ENCODE measurements at places on chromosomes 6 and 20.

GRCh38 chr6:162416831-162417537 lies 310.6 kb downstream of the PRKN start:
- no peaks in the 10 kb centered on the region for H3K4me1 ChIP-seq
- no peak overlapping the region for H3K4me3 ChIP-seq
- DNase-seq, result no peak
- no peak overlapping the region for H3K27ac ChIP-seq
- H3K27me3 ChIP-seq, result no peaks in the 10 kb centered on the region

DNA sequence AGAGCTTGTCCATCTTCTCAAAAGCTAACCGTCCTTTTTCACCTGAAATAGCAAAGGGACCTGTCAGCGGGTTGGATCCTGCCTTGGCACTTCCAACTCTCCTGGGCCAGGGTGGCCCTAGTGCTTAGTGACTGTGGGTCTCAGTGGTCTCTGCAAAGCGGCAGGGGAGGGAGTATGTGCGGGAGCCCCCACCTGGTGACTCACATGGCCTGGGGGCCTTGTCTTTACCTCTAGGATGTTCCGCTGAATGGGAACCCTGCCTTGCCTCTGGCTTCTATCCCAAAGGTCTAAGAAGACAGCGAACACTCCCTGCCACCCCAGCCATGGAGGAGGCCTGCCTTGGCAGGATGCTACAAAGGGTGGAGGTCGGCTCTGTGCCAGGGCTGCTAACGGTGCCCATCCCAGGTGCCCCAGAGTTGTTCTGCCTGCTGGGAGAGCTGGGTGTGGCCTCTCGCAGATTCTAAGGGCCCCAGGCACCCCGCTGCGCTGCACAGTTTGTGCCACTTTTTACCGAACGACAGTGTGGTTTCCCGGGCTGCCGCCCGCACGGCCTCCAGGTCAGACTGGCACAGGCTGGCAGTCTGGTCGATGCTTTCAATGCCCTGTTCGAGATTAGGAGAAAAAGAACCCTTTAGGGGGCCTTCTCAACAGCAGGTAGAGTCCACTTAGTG lies 77.2 kb downstream of the PTPN1 start:
- no peak for DNase-seq
- peaks cover 6% of the 10 kb centered on the region for H3K36me3 ChIP-seq
- H3K27ac ChIP-seq, result no peak overlapping the region
- no peak overlapping the region for H3K4me3 ChIP-seq
- no peaks in the 10 kb centered on the region for H3K27me3 ChIP-seq

- no peaks in the 10 kb centered on the region for H3K4me1 ChIP-seq
- no peaks in the 10 kb centered on the region for H3K27me3 ChIP-seq
- H3K27ac ChIP-seq, result no peak overlapping the region
- H3K36me3 ChIP-seq, result no peaks in the 10 kb centered on the region
- no peak overlapping the region for H3K4me3 ChIP-seq
Measured at GRCh38 chr6:142975365-142975764, 30.4 kb upstream of the HIVEP2 start.

DNA sequence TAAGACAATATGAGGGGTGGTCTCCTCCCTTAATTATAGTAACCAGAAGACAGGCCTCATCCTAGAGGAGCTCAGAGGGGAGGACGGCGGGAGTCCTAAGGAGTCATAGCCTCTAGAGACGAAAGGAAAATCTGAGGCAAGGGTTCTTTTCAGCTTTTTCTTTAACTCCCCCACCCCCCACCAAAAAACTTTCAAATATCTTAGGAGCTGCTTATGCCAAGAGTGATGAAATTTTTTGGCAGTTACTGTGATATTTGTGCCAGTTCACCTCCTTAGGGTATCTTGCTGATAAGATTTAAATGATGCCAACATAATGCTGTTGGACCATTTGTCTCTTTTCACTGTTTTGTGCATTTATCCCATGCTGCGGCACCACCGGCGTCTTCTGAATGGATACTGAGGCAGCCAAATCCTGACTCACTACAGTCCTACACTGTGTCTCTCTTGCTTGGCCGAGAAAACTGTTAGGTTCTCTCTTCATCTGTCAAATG lies 44.5 kb upstream of the DSE start:
- peaks cover 7% of the 10 kb centered on the region for H3K4me1 ChIP-seq
- H3K27me3 ChIP-seq, result no peaks in the 10 kb centered on the region
- H3K27ac ChIP-seq, result no peak overlapping the region
- no peak overlapping the region for H3K4me3 ChIP-seq

DNA sequence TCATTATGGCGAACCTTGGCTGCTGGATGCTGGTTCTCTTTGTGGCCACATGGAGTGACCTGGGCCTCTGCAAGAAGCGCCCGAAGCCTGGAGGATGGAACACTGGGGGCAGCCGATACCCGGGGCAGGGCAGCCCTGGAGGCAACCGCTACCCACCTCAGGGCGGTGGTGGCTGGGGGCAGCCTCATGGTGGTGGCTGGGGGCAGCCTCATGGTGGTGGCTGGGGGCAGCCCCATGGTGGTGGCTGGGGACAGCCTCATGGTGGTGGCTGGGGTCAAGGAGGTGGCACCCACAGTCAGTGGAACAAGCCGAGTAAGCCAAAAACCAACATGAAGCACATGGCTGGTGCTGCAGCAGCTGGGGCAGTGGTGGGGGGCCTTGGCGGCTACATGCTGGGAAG lies 22.5 kb upstream of the PRND start:
- no peak for DNase-seq
- no peak overlapping the region for H3K4me3 ChIP-seq
- no peaks in the 10 kb centered on the region for H3K36me3 ChIP-seq
- no peaks in the 10 kb centered on the region for H3K4me1 ChIP-seq

- H3K27me3 ChIP-seq, result no peaks in the 10 kb centered on the region
- DNase-seq, result peak; percentile 63
- no peak overlapping the region for H3K4me3 ChIP-seq
- H3K36me3 ChIP-seq, result no peaks in the 10 kb centered on the region
- H3K27ac ChIP-seq, result peak overlapping the region; percentile 62
- H3K4me1 ChIP-seq, result peaks cover 47% of the 10 kb centered on the region
Measured at GRCh38 chr20:57589728-57590484, 29.0 kb downstream of the PCK1 start.

DNA sequence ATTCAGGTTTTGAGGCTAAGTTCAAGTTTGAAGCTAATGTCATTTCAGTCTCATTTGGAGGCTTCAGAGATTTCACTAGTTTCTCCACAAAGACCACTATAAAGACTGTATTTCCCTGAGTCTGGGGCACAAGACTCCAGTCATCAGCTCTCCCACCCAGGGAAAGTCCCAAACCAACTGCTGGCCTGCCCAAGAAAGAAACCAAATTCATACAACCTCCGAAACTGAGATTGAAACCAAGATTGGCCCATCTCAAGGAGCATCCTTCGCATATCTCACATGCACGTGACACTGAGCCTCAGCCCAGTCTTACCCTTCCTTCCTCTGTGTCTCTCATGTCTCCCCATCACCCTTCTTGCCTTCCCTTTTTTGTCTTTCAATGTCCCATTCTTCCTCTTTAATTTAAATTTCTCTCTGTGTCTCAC lies 3.5 kb upstream of the LTA start:
- peaks cover 5% of the 10 kb centered on the region for H3K27me3 ChIP-seq
- DNase-seq, result peak; percentile 55
- H3K4me1 ChIP-seq, result no peaks in the 10 kb centered on the region
- no peaks in the 10 kb centered on the region for H3K36me3 ChIP-seq
- H3K27ac ChIP-seq, result no peak overlapping the region
- no peak overlapping the region for H3K4me3 ChIP-seq

DNA sequence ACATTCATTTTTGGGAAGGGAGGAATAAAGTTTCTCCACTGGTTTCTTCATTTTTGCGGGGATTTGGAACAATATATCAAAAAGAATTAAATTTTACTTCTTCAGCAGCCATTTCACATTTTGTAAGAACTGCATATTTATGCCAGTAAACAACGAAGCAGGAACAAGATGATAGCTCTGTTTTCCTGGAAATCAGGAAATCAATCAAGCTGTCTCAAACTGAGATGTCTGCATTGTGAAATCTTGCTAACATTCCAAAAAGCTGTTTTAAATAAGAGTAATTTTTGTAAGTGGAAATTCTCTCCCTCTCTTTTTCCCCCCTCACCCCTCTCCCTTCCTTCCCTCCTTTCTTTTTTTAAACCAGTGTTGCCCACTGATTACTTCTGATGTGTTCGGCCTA lies 20.0 kb downstream of the MAPK13 start:
- no peak overlapping the region for H3K4me3 ChIP-seq
- no peaks in the 10 kb centered on the region for H3K4me1 ChIP-seq
- no peaks in the 10 kb centered on the region for H3K27me3 ChIP-seq
- H3K27ac ChIP-seq, result peak overlapping the region; percentile 30
- no peak for DNase-seq

- H3K4me3 ChIP-seq, result no peak overlapping the region
- H3K4me1 ChIP-seq, result no peaks in the 10 kb centered on the region
- H3K36me3 ChIP-seq, result no peaks in the 10 kb centered on the region
- DNase-seq, result no peak
- peaks cover 7% of the 10 kb centered on the region for H3K27me3 ChIP-seq
Measured at GRCh38 chr20:20203784-20204183, 151.5 kb downstream of the CFAP61 start.

DNA sequence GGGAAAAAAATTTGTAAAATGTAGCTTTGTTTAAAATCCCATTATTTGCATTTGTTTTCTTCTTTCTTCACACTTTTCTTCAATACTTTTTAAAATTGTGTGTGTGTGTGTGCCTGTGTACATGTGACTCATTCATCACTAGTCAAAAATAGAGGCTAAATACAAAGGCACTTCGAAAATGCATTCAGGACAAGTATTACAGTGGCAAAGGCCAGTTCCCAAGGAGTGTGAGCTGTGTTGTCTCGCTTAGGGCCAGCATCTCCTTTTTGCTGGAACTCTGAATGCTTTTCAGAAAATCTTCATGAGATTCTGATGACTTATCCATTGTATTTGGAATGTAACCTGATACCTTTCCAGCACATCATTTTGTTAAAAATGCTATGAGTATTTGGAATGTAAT lies 288.5 kb upstream of the CNR1 start:
- DNase-seq, result no peak
- no peaks in the 10 kb centered on the region for H3K4me1 ChIP-seq
- no peaks in the 10 kb centered on the region for H3K27me3 ChIP-seq
- H3K36me3 ChIP-seq, result no peaks in the 10 kb centered on the region

GRCh38 chr20:62507323-62507722 lies 31.5 kb upstream of the GATA5 start:
- H3K36me3 ChIP-seq, result no peaks in the 10 kb centered on the region
- DNase-seq, result no peak
- no peaks in the 10 kb centered on the region for H3K4me1 ChIP-seq
- no peak overlapping the region for H3K27ac ChIP-seq
- no peak overlapping the region for H3K4me3 ChIP-seq
- no peaks in the 10 kb centered on the region for H3K27me3 ChIP-seq

- DNase-seq, result no peak
- H3K36me3 ChIP-seq, result no peaks in the 10 kb centered on the region
- H3K4me3 ChIP-seq, result no peak overlapping the region
- no peaks in the 10 kb centered on the region for H3K27me3 ChIP-seq
Measured at GRCh38 chr6:56144538-56145324, 102.6 kb downstream of the COL21A1 start.

DNA sequence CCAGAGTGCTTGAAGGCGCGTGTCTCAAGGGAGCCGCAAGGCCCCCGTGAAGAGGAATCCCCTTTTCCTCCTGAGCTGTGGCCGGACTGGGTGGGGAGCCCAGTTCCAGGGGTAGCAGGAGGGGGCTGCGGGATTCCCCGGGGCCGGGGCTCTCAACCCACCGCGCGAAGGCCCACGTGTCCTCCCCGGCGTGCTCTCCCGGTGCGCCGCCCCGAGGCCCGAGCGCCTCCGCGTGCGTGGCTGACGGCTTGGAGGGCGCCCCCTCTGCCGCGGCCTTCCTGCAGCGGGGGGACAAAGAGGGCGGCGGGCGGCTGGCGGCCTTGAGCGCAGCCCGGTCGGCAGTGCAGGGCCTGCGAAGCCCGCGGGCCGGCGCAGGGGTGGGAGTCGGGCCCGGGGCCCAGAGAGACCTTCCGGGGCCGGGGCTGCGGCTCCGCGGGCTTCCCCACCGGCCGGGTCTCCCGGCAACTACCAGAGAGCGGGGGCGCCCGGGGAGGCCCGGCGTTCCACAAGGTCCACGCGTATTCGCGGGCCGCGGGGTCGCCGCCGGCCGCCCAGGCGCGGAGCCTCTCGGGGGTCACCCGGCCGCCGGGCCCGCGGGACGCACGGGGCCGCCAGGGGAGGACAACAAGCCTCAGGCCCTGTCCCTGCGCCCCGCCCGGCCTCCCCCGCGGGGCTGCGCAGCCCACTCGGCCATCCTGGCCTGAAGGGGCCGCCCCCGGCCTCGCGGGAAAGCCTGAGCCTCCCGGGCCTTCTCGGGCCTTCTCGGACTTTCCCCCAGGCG lies at the start of gene FAM217A:
TSS of gene FAM217A (minus strand) at position 447 of the 781 bp plus-strand sequence. CDS start 1,723 bp downstream, outside the sequence.
- no peak within 1 kb of the TSS for H3K27ac ChIP-seq

DNA sequence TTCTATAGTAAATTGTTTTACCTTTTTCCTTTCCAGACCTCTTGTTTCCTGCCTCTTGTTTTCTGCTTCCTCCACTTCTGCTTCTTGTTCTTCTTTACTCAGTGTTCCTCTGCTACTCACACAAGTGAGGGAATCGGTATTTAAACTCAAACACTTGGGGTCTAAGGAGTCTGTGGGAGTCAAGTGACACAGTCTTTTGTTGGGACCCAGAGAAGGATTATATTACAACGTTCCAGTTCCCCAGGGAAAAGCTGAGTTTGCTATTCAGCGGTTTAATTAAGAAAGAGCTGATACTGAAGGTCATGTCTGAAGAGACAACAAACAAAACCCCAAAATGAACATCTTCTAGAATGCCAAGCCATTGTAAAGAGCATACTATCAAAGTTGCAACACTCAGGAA lies 107.8 kb upstream of the CITED2 start:
- no peak for DNase-seq
- no peaks in the 10 kb centered on the region for H3K4me1 ChIP-seq
- no peaks in the 10 kb centered on the region for H3K36me3 ChIP-seq
- no peaks in the 10 kb centered on the region for H3K27me3 ChIP-seq
- no peak overlapping the region for H3K27ac ChIP-seq

DNA sequence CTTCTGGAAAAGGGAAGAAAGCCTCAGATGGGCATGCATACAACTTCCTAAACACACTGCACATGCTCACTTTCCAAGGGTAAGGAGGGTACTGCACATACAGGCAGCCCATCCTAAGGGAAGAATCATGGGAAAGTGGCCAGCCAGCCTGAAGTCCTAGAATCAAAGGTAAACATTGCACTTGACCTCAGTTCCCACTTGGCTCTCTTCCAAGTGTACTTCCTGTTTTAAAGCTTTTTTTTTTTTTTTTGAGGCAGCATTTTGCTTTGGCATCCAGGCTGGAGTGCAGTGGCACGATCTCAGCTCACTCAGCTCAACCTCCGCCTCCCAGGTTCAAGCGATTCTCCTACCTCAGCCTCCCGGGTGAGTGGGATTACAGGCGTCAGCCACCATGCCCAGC lies 225.3 kb upstream of the EPHA7 start:
- H3K4me1 ChIP-seq, result no peaks in the 10 kb centered on the region
- H3K36me3 ChIP-seq, result no peaks in the 10 kb centered on the region
- peak; percentile 8 for DNase-seq

- H3K36me3 ChIP-seq, result no peaks in the 10 kb centered on the region
- peaks cover 17% of the 10 kb centered on the region for H3K4me1 ChIP-seq
- peak; percentile 40 for DNase-seq
Measured at GRCh38 chr20:44646023-44646640, 5.4 kb downstream of the ADA start.

- no peaks in the 10 kb centered on the region for H3K36me3 ChIP-seq
- H3K4me3 ChIP-seq, result no peak overlapping the region
- no peaks in the 10 kb centered on the region for H3K27me3 ChIP-seq
- H3K4me1 ChIP-seq, result no peaks in the 10 kb centered on the region
- H3K27ac ChIP-seq, result no peak overlapping the region
Measured at GRCh38 chr6:2866171-2866846, 24.6 kb upstream of the SERPINB1 start.
